ENCODE measurements at places on chromosomes 3 and 15. TPM values are rescaled to one million over a fixed set of nuclear protein-coding genes. Genes with fewer than 3 reads are reported as not detected.

GRCh38 chr3:11606090-11606784 is 37.5 kb downstream of the VGLL4 start:
- DNase-seq: no peak

GRCh38 chr15:27582726-27583410 is 516.2 kb downstream of the OCA2 start:
- DNase-seq: no peak

- DNase-seq: no peak
Observed at GRCh38 chr3:138465451-138465850, 31.0 kb downstream of the ESYT3 start.

PRRT3 gene
- total RNA-seq: 1.5 TPM

CYP11A1 gene
- 1.2 TPM for total RNA-seq

DNA sequence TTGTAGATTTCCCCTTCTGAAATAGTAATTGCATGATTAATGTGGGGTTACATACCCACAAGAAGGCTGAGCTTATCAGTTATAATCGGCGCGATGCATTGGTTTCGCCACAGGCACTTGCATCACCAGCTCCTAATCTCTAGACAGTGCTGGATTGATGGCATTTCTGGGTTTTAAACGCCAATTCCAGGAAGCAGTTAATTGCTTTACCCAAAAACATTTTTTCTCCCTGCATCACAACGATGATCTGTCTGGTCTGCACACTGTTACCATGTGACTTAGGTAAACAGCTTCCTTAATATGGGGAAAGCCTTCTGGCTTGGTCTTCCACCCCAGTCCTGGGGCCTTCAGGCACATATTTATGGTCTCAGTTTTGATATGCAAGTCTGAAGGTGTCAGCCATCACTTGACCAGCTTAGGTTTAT is 70.0 kb upstream of the HEG1 start:
- DNase-seq: no peak

DNA sequence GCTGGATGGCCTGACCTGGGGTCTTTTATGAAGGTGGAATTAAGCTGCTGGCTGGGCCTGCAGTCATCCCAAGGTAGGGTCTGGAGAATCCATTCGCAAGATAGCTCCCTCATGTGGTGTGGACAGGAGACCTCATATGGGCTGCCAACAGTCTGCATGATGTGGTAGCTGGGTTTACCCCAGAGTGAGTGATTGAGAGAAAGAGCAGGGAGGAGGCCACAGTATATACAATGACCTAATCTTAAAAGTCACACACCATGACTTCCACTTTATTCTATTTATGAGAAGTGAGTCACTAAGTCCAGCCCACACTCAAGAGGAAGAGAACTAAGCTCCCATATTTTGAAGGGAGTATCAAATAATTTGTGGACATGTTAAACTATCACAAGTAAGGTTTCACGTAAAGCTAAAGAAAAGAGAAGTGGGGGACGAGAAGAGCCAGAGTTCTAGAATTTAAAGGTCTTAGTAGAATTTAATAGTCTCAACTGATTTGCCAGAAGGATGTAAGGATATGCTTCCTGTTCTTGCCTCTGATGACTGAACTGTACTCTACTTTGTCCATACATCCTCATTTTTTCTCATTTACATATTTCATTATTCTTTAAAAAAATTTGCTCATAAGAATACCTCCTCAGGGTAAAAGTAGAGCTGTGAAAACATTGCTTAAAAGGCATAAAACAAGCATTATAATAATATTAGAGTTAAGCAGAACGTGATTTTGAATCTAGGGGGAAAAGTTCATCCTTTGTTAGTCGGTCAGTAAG is 184.4 kb downstream of the PEX5L start:
- no peak for DNase-seq

DNA sequence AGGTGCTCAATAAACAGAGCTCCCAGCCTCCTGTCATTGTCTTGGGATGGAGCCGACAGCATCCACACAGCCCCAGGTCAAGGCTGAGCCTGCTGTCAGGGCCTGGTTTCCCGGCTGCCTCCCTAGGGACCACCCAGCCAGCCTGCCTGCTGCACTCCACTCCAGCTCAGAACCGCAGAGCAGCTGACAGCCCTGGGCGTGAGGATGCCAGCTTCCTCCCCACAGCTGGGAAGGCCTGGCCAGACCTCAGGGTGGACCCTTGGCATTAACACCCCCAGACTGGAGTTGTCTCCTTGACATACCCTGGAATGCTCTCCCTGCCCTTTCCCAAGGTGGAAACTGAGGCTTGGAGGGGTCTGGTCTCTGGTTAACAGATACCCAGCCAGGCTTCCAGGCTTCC is 112.0 kb downstream of the WNT7A start:
- peak; percentile 70 for DNase-seq

- DNase-seq: no peak
Observed at GRCh38 chr3:49161808-49162530, 4.2 kb downstream of the CCDC71 start.

DNA sequence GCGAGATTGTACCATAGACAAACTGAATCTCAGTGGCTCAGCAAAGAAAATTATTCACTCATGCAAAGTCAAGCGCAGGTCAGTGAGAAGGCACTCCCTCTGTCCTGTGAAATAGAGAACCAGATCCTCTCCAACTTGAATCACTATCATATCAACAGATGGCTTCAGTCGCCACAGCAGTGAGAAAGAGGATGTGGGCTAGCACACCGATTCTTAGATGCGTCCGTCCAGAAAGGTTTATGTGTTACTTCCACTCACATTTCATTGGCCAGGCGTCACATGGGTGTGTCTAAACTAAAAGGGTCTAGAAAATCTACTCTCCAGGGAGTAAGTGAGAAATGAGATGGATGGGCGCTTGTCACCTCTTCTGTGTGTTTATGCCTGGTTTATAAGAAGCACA is 141.6 kb upstream of the KBTBD8 start:
- no peak for DNase-seq

DNA sequence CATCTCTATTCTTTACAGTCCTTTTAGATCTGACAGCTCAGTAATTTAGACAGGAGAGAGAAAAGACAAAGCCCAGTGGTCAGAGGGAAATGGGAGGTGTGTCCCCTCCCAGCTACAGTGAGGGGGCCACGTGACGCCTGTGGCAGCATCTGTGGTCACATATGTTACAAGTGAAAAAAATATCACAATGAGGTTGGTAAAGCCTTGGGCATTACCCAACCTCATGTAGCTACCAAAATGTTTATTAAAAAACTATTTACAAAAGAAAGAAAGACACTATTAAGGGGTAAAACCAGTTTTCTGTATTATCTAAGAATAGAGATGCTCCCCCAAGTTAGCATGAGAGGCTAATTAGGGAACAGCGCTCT is 42.9 kb upstream of the PLCL2 start:
- DNase-seq: no peak

GRCh38 chr15:42691308-42691707 is 45.6 kb downstream of the CDAN1 start:
- no peak for DNase-seq

- DNase-seq: no peak
Observed at GRCh38 chr3:61780455-61781228, 219.3 kb downstream of the PTPRG start.

- no peak for DNase-seq
Observed at GRCh38 chr3:140091143-140091542, 156.2 kb downstream of the CLSTN2 start.

- no peak for DNase-seq
Observed at GRCh38 chr3:131729643-131730017, 226.9 kb upstream of the MRPL3 start.

DNA sequence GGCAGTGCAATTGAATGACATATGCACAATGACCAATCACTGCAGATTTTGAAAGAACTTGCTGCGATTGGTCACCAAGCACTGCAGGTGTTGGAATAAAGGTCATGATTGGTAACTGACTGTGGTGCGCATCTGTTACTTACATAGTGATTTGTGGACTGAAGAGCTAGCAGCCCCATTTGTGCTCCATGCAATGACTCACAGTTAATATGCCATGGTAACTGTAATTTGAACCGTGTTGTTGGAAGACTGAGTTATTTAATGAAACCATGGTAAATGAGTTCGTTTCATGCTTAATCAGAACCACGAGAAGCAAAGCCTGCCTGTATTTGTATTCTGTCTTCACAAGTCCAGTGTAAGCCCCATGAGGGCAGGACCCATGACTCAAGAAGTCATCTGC is 220.5 kb downstream of the TJP1 start:
- no peak for DNase-seq

GRCh38 chr3:67979342-67979741 is 324.9 kb upstream of the SUCLG2 start:
- no peak for DNase-seq

UBA7 gene
- 32.1 TPM for total RNA-seq

GRCh38 chr3:149519912-149520311 is 45.4 kb downstream of the TM4SF4 start:
- no peak for DNase-seq

CXCR6 gene
- 0.42 TPM for total RNA-seq

DNA sequence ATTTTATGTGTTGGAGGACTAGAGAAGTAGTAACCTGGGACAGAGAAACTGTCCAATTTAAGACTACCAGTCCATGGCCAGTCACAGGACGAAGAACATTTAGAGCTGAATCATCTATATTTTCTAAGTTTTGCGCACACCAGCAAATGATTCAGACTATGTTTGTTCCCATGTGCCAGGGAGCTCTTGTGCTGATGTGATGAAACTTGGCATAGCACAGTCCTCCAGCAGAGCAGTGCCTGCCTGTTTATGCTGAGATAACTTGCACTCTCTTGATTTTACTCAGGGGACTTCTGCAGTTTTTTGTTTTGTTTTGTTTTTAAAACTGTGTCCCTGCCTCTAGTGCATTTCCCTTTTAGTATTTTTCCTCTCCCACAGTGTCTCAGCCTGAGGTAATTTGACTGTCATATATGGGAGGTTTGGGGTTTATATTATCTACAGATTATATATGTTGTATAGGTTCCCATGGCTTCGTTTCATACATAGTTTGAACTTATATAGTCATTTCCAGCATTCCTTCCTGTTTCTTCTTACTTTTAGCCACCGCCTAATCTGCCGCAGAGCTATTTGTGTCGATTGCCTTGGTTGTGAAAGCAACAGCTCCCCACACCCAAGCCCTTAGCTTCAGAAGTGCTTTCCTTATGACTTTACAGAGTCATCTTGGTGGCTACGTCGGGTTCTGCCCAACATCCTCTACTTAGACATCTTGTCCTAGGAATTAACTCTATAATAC is 45.5 kb downstream of the PPM1L start:
- DNase-seq: no peak

CFAP44 gene
- 5.9 TPM for total RNA-seq

- DNase-seq: no peak
Observed at GRCh38 chr3:146159037-146159436, 1.9 kb downstream of the PLOD2 start.

ERC2 gene
- total RNA-seq: 0.14 TPM

DNA sequence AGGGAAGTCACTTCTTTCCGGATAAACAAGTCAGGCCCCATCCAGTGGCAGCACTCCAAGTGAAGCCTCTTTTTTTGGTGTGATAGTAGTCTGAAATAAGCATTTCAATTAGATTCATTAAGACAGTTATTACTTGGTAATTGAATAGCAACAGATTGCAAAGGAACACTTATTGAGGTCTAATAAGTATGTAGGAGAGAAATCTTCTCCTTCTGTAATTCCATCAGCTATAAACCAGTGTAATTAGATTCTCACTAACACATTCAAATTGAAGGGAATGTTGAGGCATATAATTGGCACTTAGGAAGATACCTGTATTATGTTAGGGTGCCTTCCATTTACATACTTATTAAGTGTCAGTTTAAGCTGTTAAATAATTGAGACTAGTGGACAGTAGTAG is 73.9 kb downstream of the SEMA6D start:
- no peak for DNase-seq

DNA sequence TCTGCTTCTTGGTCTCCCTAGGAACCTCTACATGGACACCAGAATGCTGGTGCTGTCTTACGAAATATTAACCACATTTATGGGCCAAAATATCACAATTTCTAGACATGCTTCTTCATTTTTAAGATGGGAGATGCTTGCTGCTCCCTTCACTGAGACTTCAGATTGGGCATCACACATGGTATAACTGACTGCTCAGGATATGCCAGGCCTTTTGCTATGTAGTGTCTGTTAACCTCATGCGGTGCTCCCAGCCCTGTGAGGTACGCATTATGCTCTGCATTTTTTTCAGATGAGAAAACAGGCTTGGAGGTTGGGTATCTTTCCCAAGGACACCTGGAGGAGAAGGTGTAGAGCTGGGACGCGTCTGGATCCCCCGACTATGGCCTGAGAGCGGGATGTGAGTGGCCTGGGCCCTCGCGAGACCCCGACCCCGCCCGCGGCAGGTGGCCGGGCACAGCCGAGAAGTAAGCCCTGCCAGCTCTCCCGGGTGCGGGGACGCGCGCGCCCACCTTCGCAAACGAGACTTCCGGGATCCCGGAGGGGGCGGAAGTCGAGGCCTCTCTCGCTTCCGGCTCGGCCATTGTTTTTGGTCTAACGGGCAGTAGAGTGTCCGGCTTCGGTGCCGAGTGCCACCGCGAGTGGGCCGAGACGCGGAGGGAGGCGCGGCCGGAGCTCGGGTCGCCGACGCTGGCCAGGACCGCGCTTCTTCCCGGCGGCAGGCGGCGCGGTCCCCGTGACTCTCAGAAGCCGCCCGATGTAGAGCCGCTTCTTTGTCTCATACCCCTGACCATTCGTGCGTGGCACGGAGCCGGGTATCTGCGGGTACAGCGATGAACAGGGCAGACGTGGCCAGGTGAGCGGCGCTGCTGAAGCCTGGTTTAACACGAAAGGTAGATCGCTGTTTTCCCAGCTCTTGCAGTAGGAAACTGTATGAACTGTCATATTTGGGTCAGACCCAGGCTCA is at the start of gene ZKSCAN7:
Gene ZKSCAN7, plus strand, starts transcription at position 568 of the 967 bp plus-strand sequence. CDS start 1,855 bp downstream, outside the sequence.
- peak; percentile 86 for DNase-seq

DNA sequence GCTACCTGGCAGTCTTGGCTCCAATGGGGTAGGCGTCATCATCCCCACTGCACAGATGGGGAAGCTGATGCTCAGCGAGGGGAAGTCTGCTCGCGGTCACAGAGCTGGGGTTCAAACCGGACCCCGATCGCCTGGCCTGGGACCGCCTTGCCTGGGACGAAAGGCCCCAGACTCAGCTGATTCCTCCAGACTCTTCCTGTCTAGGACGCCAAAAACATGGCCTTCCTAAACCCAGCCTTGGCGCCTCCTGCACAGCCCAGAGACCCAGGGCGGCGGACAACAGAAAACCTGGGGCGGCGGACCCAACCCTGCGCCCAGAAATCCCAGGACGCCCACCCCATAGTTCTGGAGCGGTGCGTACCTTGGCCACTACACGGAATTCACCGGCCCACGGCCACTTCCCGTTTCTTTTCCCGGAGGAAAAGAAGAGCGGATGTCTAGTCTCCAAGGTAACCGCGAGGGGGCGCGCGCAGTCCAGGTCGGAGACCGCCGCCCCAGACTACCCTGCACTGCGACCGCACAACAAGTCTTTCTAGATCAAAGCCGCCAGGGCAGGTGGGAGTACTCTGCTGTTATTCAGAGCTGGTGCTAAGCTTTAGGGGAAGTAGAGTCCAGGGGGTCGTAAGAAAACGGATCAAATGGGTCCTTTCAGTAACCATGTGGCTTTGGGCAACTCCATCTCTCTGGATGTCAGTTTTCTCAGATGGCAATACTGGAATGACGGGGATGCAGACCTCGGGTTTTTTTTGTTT is 4.9 kb upstream of the IL17RD start:
- DNase-seq: peak; percentile 88

IGDCC3 gene
- not detected for total RNA-seq

GRCh38 chr3:18113417-18113816 is 311.7 kb downstream of the SATB1 start:
- no peak for DNase-seq
